ENCODE measurements at places on chromosomes 7 and 10.

- no peak for DNase-seq
These were observed 300.6 kb downstream of the PLXNA4 start for GRCh38 chr7:132275416-132276233.

DNA sequence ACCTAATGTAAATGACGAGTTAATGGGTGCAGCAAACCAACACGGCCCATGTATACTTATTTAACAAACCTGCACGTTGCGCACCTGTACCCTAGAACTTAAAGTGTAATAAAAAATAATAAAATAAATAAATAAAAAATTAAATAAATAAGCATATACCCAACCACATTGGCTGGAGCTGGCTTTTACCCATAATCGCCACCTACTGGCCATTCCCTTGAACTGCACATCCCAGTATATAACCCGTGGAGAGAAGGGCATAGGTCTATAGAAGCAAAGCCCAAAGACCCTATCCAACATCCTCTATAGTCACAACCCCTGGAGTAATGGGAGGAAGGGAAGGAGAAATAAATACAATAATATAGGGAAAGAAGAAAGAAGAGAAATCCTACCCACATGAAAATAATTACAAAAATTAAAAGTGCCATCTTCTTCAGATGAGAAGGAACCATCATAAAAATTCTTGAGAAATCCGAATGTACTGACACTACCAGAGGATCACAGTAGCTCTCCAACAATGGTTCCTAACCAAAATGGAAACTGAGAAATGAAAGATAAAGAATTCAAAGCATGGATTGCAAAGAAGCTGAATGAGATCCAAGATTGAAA, 65.6 kb downstream of the TWIST1 start:
- peak; percentile 43 for DNase-seq

DNA sequence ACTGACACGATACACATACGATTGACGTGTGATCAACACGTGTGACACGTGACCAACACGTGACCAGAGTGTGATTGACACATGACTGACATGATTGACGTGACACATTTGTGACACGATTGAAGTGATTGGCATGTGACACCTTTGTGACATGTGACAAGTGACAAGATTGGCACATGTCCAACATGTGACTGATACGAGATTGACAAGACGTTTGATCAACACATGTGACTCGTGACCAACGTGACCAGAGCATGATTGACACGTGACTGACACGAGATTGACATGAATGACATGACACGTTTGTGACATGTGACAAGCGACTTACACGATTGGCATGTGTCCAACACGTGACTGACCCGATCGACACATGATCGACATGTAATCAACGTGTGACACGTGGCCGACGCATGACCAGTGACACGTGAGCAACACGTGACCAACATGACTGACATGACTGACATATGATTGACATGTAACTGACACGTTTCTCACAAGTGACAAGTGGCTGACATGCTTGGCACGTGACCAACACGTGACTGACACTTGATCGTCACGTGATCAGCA, 22.0 kb downstream of the CRPPA start:
- DNase-seq = no peak

GRCh38 chr7:72190919-72191318, 221.2 kb downstream of the CALN1 start:
- DNase-seq = no peak

- DNase-seq = no peak
These were observed 437.8 kb downstream of the PLXDC2 start for GRCh38 chr10:20254078-20254477.

GRCh38 chr10:98010939-98011685, 19.3 kb downstream of the CRTAC1 start:
- no peak for DNase-seq

- no peak for DNase-seq
These were observed 168.6 kb upstream of the NEBL start for GRCh38 chr10:21065621-21066248.

GRCh38 chr7:116162992-116163391, 47.3 kb upstream of the TES start:
- no peak for DNase-seq

GRCh38 chr10:113131613-113132261, 181.7 kb downstream of the TCF7L2 start:
- DNase-seq = peak; percentile 33

GRCh38 chr10:108252771-108253170, 1088.3 kb upstream of the SORCS1 start:
- no peak for DNase-seq

GRCh38 chr10:87818505-87819288, 671 bp upstream of the ATAD1 start:
- peak; percentile 19 for DNase-seq

DNA sequence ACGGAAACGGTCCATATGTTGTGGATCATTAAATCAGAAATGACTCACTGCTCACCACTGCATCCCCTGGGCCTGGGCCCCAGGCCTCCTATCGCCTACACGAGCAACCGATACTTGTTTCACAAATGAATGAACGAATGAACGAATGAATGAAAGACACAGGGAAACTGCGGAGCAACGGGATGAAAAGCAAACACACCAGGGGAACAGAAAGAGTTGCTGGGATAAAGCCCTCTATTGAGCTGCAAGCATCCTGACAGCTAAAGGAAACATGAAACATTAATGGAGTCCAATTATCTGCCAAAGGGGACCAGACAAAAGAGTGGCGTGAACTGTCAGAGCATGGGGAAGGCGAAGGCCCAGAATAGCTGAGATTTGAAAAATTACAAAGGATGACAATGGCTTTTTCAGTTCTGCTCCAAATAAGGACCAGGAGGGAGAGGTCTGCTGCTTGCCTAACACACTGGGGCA, 92.1 kb downstream of the GRB10 start:
- DNase-seq = no peak

- no peak for DNase-seq
These were observed 22.1 kb upstream of the FBXW4 start for GRCh38 chr10:101716891-101717659.

GRCh38 chr7:26482927-26483326, 191.3 kb downstream of the SNX10 start:
- no peak for DNase-seq

DNA sequence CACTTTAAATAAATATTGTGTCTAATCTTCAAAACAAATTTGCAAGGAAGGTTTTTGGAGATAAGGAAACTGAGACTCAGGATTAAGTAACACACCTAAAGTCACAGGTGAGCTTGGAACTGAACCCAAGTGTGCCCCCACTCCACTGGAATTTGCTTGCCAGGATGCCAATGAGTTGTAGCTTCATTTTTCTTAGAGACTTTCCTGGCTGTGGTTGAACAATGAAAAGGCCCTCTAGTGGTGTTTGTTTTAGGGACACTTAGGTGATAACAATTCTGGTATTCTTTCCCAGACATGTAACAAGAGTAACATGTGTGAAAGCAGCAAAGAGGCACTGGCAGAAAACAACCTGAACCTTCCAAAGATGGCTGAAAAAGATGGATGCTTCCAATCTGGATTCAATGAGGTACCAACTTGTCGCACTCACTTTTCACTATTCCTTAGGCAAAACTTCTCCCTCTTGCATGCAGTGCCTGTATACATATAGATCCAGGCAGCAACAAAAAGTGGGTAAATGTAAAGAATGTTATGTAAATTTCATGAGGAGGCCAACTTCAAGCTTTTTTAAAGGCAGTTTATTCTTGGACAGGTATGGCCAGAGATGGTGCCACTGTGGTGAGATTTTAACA, 1.5 kb downstream of the IL6 start:
- DNase-seq = peak; percentile 32

DNA sequence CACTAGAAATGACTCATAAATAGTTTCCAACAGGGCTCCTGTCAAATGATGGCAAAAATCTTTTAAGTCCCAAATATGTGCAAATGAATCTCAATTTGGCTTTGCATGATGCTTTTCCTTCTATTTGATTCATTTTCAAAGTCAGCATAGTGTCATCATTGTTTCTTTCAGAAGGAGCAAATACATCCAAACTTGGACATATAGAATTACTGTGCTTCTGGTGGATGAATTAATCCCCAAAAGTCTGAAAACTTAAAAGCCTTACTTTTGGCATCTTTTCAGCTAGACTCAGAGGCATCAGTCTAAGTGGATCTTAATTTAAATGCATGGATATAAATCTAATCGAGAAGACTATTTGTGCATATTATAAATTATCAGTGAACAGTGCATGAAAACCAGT, 578.1 kb upstream of the FZD8 start:
- no peak for DNase-seq

DNA sequence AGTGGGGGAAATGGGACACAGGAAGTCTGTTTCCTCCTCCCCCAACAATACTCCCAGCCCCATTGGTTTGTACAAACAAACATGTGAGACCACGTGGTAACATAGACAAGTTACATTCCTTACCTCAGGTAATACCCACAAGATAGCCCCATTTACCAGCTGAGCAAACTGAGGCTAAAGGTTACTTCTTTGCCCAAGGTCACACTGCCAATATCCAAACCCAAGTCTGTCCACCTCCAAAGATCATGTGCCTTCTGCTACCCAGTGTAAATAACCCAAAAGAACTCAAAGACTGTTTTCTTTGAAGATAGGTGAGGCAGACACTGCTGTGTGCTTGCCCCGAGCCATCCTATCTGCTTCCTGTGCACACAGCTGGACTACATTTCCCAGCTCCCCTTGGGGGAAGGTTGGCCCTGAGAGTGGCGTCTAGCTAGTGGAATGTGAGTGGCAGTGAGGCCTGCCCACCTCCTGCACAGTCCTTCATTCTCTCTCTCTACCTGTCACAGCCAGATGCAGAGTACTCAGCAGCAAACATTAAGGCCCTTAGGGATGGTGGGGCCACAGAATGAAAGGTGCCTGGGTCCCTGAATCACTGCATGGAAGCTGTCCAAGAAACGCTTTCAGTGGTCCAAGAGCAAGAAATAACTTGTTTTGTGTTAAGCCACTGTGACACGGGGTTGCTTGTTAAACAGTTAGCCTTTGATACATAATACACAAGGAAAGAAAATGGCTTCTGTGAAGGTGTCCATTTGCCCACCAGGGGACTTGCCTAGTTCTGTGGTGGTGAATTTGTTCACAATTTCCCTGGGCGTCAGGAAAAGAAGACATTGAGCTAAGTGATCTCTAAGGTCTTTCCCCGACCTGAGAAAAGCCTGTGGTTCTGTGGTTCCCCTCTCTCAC, 257.7 kb upstream of the NFE2L3 start:
- DNase-seq = no peak

GRCh38 chr7:105760551-105761447, 115.6 kb downstream of the ATXN7L1 start:
- DNase-seq = no peak

GRCh38 chr7:108581655-108582491, 12.2 kb downstream of the DNAJB9 start:
- DNase-seq = no peak

DNA sequence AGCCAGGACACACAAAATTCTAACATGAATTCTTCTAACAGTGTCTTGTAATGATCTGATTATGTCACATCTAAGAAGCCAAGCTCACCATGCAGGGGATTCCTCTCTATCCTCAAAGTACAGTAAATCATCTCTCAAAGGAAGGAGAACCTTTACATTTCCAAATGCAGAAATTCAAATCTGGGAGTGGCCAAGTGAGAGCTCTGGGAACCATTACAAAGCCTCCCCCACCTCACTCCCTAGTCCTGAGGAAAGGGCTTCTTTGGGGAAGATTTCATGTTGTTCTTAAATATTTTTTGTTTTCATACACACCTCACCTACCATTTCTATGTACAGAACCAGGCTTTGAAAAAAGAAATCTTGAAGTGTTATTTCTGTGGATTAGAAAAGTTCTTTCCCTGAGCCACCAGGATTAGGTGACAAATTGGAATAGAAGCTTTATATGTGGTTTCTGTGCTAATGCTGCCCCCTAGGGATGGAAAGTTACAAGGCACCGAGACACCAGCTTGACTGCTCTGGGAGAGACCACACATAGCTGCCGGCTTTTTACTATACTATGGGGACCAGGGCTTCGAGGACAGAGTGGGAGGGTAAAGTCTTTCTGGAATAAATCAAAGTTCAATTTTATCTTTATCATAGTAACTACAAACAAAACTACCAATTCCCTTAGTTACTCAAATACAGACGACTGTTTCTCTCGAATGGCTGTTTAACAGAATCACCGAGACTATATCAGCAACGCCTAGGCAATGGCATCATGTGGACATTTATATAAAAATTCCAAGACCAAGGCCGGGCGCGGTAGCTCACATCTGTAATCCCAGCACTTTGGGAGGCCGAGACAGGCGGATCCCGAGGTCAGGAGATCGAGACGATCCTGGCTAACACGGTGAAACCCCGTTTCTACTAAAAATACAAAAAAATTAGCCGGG, 116.1 kb downstream of the RNF216 start:
- peak; percentile 78 for DNase-seq

DNA sequence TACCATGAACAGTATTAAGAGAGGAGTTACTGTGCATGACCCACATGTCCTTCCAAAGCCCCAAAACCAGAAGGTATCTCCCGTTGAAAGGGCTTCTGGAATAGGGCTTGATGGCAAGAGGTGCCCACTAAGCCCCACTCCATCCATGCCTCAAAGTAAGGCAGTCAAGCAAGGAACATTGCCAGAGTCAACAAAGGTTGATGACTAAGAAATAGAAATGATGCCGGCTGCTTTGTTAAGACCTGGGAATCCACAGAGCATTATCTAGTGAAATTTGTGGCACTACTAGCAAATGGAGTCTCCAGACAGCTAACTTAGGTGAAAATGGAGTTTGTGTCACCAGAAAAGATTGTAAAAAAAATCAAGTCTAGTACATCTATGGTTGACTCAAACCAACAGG, 6.2 kb downstream of the SFR1 start:
- DNase-seq = no peak

DNA sequence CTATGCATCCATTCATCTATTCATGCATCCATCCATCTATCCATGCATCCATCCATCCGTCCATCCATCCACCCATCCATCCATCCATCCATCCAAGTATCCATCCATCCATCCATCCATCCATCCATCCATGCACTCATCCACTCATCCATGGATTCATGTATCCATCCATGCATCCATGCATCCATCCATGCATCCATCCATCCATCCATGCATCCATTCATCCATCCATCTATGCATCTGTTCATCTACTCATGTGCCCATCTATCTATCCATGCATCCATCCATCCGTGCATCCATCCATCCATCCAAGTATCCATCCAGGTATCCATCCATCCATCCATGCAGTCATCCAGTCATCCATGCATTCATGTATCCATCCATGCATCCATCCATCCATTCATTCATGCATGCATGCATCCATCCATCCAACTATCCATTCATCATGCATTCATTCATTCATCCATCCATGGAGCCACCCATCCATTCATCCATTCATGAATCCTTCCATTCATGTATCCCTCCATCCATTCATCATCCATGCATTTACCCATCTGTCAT, 132.0 kb downstream of the DYNC2I1 start:
- no peak for DNase-seq

GRCh38 chr10:17428351-17429097, 25.9 kb downstream of the ST8SIA6 start:
- DNase-seq = no peak

All from brain microvascular endothelial cell (primary cell).